Activated CD4-positive, alpha-beta T cell treated with anti-CD3 and anti-CD28 coated beads, Interleukin-2, amount 50 U/mL, for 48 hours (primary cell): ENCODE measurements at places on chromosomes 3 and 15.

- DNase-seq, result no peak
Observed at GRCh38 chr3:16803019-16803418, 81.7 kb upstream of the PLCL2 start.

DNA sequence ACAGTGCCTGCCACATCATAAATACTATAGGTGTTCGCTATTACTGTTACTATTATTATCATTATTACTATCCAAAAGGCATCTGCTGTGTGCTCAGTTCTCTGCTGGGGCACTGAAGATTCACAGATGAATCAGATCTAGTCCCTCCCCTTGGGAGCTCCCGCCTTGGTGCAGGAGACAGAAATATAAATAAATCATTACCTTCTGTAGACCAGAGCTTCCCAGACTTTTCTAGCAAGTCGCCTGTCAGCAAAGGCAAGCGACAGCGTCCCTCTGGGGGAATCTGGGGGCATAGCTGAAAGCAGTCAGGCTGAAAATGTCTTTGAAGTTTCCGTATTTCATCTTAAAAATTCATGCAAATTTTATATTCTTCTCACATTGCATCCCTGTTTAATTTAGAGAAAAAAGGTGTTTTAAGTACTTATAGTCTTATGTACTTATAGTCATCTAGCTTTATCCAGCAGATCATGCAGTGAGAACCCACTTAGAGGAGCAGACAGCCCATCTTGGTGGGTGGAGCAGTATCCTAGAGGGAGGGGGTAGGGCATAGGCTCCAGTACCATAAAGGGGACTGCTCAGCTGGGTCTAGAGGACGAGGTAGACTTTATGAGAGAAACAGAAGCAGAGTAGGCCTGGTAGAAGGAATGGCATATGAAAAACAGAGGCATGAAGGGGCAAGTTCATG is 10.4 kb upstream of the BRPF1 start:
- no peak for DNase-seq

DNA sequence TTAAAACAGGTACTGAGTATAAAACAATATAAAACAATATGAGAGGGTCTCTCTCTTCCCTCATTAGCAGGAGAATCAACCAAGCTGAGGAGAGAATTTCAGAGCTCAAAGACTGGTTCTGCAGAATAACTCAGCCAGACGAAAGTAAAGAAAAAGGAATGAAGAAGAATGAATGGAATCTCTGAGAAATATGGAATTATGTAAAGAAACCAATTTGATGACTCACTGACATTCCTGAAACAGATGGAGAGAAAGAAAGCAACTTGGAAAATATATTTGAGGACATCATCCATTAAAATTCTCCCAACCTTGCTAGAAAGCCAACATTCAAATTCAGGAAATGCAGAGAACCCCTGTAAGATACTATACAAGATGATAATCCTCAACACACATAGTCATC is 630.9 kb downstream of the PYDC2 start:
- no peak for DNase-seq

GRCh38 chr3:195207056-195207455 is 63.9 kb downstream of the XXYLT1 start:
- no peak for DNase-seq

DNA sequence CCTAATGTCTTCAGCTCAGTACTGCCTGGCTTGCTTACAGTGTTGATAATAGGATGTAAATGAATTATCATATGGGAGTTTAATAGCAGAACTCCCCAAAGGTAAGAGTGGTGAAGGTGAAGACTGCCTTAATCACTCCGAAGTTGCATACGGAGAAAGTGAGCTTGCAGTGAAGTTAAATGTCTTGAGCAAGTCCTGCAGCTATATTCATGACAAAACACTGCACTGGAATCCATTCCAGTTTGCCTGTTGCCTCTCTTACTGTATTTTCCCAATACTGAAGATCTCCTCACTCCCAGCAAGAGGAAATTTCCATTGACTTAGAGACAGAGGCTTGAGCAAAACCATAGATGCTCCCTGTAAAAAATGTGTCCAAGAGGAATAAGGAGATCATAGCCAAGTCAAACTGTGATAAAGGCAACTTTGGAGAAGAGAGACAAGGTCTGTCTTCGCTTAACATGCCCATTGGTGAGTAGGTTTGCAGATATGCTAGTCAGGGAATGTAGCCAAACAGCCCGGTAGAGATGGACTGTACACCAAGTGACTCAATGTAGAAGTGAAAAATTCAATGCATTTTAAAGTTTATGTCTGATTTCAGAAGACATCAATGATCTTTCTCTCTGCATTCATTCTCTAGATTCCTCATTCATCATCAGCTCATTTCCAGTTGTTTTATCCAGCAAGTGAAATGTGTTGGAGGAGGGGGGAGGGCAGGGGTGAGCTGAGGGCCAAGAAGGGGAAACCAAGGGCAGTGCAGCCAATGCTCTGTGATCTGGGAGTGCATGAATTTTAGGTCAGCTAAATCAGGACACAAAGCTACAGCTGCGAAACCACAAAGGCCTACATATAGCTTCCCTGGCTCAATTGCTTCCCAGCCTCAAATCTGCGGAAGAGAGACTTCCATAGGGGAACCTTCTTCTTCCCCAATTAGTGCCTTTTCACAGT is 667.1 kb upstream of the NR2F2 start:
- DNase-seq, result no peak

- DNase-seq, result no peak
Observed at GRCh38 chr15:83943043-83943442, 289.1 kb downstream of the ADAMTSL3 start.

DNA sequence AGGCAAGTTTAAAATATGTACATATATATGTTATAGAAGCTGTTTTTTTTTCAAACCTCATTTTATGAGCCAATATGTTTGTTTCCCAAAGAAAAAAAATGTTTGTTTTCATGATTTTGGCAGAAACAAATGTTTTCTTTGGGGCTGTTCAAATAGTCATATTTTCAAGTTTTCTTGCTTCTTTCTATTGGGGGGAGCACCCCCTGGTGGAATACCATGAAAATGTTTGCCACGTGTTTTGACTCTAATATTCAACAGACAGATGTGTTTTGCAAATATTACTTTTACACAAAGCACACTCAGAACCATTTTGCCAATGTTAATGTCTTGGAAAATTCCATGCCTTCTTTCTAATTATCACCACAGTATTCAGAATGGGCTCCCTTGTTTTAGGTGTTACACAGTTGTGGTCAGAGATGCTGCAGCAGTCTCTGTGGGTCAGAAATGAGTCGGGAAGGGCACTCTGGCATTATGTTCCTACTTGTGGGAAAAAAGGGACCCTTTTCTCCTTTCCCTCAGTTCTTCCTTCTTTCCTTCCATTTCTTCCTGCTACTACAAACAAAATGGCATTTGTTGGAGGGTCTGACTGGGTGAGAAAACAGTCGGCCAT is 817.0 kb downstream of the TUSC7 start:
- no peak for DNase-seq

GRCh38 chr15:47945872-47946650 is 174.7 kb upstream of the SLC24A5 start:
- no peak for DNase-seq

- DNase-seq, result no peak
Observed at GRCh38 chr15:69718436-69718835, 265.8 kb downstream of the RPLP1 start.

DNA sequence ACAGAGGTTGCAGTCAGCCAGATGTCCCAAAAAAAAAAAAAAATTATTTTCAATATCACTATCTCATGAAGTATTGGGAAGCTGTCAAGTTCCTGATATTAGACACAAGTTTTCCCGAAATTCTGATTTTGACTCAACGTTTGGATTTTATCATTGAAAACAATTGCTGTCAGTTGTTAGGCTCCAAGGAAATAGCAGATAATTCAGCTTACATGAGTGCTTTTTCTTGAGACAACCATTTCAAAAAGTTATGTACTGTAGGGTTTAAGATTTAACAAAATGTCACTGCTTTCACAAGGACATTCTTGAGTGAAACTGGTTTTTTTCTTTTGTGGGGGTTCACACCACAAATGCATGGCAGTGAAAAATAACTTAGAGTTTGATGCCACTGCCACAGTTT is 9.3 kb upstream of the SETD5 start:
- no peak for DNase-seq

GRCh38 chr3:196519718-196520082 is 4.6 kb upstream of the SMCO1 start:
- peak; percentile 52 for DNase-seq

GRCh38 chr3:25412269-25412668 is 15.8 kb upstream of the RARB start:
- DNase-seq, result no peak

GRCh38 chr15:96947296-96948229 is 617.1 kb downstream of the NR2F2 start:
- no peak for DNase-seq

- DNase-seq, result no peak
Observed at GRCh38 chr3:159795681-159796175, 192.9 kb upstream of the IL12A start.

DNA sequence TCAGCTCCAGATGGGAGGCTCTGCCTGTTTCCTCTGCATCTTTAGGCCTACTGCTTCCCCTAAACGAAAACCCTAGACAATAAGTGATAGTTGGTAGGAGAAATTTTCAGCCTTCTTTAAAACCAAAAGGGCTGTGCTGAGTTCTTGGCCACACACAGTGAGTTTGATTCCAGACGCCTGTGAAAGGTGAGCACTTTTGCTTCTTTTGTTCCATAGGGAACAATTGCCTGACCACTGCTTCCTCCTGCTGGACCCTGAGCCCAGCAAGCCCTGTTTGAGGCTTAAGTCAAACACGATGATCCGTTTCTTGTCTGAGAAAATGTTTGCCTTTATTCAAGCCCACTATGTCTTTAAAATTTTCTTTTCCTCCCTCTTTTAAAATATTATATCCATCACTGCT is 493.9 kb downstream of the ZIC1 start:
- DNase-seq, result no peak

DNA sequence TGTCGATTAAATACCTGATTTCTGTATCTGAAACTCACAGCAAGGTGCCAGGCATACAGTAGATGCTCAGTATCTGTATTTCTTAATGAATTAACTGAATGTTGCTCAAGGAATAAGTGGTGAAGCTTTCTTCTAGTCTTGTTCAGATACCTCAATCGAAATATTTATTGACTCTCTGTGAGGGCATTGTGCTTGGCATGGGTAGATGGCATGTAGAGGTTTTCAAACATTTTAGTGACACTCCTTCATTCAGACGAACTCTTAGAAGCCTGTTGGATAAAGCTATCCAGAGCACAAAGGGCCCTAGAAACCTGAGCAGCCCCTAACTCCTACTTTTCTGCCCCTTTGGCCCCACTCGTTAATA is 369 bp upstream of the SNX1 start:
- no peak for DNase-seq

- DNase-seq, result no peak
Observed at GRCh38 chr3:152123457-152123856, 145.3 kb upstream of the MBNL1 start.

DNA sequence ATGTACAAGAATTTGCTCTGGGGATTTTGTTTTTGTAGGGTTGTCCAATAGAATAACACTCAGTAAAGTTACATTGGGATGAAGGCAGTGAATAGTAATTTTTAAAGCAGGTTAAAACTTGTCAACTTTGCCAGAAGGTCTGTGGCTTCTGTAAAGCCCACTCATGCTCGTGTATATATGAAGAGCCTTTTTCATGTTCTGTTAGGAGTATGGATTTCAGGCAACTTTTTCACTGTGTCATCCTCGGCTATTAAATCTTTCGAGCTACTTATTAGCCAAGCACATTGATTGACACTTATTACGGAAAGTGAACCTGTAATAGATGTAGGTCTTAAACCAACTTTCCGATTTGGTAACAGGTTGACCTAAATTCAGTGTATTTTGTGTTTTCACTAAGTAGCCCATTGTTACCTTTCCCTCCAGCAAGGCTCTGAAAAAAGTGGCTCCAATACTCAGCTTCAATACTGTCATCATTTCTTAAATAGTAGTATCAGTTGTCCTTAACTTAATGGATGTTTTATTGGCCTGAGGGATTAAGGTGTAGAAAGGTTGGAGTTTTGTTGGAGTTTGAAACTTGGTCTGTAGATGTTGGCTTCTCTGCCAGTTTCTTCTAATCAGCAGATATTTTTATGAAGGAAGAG is 1.7 kb downstream of the PAK2 start:
- no peak for DNase-seq

- no peak for DNase-seq
Observed at GRCh38 chr3:74267131-74267530, 347.3 kb downstream of the CNTN3 start.

- no peak for DNase-seq
Observed at GRCh38 chr3:18892047-18892446, 256.3 kb upstream of the KCNH8 start.

DNA sequence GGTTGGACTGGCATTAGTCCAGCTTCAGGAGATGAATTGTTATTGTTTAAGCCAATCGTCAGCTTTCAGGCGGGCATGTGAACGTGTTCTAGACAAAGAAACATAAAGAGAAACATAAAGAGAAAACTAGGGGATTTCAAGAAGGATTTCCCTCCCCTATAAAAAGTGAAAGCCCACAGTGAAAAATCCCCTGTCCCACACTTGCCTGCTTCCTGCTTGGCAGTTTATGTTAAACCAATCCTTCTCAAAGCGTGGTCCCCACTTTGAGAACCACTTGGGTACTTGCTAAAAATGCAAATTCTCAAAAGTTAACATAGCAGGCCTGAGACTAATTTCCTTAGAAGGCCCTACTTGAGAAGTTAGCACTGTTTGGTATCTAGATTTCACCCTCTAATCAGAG is 293.0 kb upstream of the SOX14 start:
- DNase-seq, result no peak

GRCh38 chr3:175476489-175476888 is 617.4 kb downstream of the NAALADL2 start:
- DNase-seq, result no peak

DNA sequence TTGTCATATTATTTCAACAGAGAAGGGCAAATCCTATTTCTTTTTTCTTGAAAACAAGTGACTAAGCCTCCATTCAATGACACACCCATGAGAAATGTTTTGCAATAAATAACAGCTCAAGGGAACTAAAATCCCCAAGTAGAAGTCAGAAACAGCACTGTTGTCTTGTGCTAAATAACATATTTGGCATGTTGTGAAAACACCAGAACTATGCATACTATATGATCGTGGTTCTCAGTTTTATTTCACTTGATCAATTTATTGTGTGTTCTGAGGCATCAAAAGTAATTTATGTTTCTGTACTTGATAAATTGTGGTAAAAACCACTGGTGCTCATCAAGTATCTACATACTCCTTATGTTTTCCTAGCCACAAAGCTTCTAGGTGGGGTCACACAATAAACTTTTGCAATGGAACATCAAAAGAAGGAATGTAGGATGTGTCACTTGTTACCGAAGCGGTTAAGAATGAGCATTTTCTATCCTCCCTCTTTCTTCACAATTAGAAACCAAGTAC is 691.7 kb upstream of the CBLB start:
- no peak for DNase-seq

DNA sequence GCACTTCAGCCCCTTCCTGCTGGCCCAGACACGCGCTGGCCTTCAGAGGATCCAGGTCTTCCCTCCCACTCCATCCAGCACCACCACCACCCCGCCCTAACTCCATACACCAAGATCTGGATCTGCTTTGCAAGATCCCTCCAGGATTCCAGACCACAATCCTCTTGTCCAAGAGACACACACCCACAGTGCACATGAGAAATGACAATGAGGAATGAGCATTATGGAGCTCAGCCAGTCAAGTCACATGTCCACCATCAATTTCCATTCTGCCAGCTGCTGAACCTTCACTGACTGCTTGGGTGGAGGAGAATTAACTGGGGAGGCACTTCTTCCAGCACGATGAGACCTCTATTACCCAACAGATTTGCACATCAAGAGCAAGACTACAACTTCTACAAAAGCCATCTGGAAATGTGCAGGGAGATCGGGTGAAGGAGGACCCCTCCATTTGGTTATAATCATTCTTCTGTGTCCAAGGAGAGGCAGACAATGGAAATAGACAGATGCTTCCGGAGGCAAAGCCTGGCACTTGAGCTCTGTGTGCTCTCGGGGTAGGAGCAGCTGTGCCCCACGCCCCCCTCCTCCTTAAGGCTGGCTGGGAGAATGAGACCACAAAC is 12.3 kb upstream of the SPATA12 start:
- no peak for DNase-seq
